ENCODE measurements at places on chromosomes 12 and 14. TPM values are rescaled to one million over a fixed set of nuclear protein-coding genes. Genes with fewer than 3 reads are reported as not detected.

DNA sequence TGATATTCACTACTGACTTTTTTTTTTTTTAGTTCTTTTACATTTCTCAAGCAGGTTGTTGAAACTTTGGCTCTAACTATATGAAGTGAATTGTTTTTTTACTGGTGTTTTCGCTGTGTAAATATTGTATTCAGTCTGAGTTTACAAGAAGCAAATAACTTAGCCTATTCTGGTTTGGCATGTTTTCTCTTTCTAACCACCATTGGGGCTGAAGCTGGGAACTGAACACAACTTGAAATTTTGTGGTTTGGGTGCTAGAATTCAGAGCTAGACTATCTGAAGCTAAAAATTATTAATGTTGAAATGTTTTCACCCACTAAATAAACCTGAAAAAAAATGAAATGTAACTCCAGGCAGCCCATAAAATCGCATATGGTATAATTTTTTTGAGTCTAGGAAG, 37.2 kb downstream of the RAD51B start:
- DNase-seq, result no peak

DNA sequence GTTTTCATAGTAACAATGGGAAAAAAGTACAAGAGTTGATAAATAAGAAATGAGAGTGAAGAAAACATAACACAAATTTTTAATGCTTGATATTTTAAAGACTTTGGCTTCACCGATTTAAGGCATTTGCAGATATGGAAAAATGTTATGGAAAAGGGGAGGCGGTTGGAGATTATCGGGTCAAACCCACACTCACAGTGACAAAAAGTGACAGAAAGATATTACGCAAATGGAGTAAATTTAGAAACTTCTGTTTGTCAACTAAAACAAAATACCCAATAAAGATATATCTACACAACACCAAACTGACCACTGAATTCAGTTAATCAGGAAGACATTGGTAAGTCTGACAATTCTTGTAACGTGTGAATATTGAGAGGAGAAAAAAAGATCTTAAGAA, 2.5 kb downstream of the PPP1R12A start:
- no peak for DNase-seq

DNA sequence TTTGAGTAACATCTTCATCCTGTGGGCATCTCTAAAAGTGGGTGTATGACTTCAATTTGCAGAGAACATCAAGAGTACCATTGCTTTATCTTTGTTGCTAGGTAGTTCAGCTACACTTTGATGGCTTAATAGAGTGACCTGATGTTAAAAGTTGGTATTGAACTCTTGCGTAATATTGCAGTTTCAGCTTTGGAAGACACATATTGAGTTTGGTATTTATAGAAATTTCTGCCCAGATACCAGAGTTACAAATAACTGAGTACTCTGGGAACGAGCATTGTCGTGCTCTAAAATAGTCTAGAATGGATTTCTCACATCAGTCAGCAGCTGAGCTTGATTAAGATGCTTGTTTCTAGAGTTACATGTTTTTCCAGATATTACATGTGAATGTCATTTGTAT, 24.8 kb upstream of the AKAP5 start:
- no peak for DNase-seq

Gene HCAR1
- not detected for total RNA-seq

Gene SERPINA4
- not detected for total RNA-seq

- no peak for DNase-seq
Observed at GRCh38 chr12:16218234-16218633, 59.3 kb downstream of the SLC15A5 start.

DNA sequence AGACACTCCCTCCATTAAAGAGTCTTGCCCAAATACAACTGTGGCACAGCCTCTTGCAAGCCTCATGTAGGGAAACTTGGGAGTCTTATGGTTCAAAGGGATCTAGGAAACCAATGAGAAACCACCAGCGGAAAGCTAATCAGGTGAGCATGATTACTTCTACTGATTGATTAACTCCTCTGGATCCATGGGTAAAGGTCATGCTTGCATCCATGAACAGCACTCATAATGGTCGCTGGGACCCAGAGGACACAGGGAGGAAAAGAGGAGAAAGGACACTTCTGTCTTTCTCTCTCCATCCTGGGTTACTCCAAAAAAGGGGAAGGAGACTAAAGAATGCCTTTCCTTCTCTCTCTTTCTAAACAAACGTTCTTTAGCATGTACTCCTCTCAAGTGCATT, 1397.2 kb downstream of the LRFN5 start:
- no peak for DNase-seq

- DNase-seq, result no peak
Observed at GRCh38 chr14:100278702-100279101, 27.5 kb downstream of the SLC25A29 start.

DNA sequence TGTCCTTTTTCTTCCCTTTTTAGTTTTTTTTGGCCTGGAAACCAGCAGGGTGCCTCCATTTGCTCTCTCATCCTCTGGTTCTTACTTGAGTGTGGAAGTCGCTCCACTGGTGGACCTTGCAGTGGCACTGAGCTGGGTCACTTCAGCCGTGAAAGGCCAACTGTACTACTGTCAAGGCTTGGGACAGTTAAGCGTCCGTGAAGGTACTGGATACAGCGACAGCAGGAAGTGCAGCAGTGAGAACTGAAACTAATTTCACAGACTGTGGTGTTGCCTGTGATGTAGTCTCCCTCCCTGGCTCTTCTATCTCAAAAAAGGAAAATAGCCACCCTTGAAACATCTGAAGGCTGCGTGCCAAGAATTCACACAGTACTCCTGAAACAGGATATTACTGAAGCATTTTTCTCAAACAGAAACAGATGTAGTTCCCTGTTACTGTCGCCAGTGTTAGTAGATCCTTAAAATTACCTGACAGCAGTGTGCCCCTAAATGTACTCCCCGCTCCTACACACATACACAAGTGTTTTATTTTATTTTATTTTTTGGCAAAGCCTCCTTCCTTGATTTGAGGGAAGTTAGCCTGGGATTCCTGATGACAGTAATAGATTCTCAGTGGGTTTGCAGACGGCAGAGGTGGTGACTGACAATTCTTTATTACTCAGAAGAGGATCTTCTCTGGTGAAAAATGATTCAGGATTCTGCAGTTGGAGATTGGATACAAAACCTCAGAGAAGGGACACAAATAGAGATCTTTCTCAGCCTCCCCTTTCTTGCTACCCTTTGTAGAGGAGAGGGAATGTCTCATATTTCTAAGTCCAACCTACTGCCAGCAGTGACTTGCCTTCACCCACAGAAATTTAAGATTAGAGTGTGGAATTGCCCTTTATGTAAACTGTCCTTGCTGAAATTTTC, 4.4 kb downstream of the SUSD6 start:
- DNase-seq, result no peak
